ENCODE measurements at places on chromosomes 11 and 22.

GRCh38 chr11:5923794-5924193, 18.3 kb upstream of the OR56A3 start:
- no peak for DNase-seq

- DNase-seq, result no peak
Observed at GRCh38 chr11:10669258-10670033, 24.1 kb downstream of the IRAG1 start.

DNA sequence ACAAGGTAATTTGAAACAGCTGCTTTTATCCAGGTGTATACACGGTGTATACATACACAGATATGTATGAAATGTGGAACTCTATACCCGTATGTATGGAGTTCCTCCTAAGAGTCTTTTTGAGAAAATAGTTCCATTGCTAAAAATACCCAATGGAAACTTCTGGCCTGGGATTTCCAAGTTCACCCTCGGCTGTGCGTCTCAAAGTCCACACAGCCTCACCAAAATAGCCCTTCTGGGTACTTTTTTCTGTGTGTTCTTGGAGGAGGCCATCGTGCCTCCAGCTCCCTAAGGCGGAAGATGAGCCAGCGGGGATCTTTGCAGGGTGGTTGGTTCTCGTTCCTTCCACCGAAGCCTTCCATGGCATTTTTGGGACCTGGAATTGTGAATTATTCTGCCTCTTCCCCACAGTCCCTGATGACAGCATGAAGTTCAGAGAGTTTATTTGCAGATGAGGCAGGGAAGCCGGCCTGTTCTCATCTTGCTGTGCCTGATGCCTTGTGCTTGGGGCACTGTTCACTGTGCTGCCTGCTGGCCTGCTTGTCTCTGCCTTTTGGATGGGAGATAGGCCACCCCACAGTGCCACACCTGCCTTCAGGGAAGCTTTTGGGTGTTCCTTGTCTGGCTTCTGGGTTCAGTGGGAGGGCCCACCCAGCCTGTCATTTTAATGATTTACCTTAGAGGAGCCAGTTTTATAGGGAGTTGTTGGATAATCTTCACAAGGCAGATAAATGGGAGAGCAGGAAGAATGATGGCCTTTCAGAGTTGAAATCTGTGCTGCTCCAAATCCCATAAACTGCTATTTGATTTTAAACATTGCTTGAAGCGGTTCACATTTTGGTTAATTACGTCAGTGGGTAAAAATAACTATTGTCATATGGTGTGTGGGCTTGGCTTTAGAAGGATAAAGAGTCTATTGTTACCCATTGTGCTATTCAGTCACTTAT, 112.7 kb upstream of the OR4B1 start:
- DNase-seq, result no peak

- no peak for DNase-seq
Observed at GRCh38 chr11:33505093-33505492, 195.5 kb downstream of the C11orf91 start.

- no peak for DNase-seq
Observed at GRCh38 chr11:61694946-61695706, 14.9 kb downstream of the DAGLA start.

DNA sequence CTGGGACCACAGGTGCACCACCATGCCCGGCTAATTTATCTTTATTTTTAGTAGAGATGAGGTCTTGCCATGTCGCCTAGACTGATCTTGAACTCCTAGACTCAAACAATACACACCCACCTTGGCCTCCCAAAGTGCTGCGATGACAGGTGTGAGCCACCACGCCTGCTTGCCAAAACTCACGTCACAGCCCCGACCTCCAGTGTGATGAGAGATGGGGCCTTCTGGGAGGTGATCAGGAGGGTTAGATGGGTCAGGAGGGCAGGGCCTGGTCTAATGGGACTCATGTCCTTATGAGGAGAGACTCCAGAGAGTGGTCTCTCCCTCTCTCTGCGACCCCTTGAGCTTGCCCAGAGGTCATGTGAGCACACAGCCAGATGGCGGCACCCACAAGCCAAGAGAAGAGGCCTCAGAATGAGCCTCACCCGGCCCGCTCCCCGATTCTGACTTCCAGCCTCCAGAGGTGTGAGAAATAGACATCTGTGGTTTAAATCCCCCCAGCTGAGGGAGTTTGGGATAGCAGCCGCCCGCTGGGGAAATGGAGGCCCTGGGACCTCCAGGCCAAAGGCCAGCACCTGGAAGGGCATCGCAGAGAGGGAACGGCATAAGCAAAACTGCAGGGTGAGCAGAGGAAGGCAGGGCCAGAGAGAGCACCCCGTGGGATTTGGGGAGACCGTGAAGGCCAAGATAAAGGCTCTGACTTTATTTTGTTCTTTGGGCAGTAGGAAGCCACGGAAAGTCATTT, 24.1 kb upstream of the GAL start:
- no peak for DNase-seq

GRCh38 chr22:48071828-48072227, 1309.4 kb downstream of the TBC1D22A start:
- DNase-seq, result no peak

- DNase-seq, result no peak
Observed at GRCh38 chr11:95542868-95543551, 246.6 kb downstream of the FAM76B start.

DNA sequence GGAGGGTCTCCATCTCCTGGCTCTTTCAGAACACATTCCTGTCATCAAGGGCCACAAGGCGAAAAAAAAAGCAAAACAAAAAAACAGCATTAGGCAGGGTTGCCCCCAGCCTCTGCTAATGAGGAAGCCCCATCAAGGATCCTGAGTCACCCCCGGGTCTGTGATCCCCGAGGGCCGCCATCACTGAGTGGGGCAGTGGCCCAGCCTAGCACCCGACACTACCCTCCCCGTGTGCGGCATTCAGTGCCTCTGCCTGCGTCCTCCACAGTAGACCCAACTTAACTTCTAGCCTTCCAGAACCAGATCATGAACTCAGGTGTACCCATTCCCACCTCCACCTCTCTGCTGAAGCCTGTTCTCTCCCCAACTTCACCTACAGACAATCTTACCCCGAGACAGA, 6.6 kb upstream of the CDC42EP1 start:
- no peak for DNase-seq

GRCh38 chr11:67396259-67396581, 4.4 kb downstream of the RAD9A start:
- DNase-seq, result no peak

GRCh38 chr11:117480221-117480620, 152.6 kb downstream of the CEP164 start:
- no peak for DNase-seq

DNA sequence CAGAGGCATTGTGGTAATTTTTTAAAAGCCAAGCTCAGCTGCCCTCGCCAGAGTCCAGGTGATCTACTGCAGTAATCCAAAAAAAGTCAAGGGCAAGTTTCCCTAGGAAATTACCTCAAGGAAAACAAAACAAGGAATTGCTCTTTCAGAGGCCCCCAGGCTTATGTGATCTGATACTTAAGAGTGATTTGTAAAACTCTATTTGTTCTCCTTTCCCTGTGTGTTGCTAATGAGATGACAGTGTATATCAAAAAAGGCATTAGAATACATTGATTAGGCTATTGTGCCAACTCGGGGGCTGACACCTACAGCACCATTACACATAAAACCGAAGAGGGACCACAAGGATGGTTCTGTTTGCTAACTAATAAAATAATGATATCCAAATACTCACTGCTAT, 44.5 kb upstream of the CHRM4 start:
- DNase-seq, result no peak

Data from NCI-H1436 treated with DMSO at 0.1 percent for 48 hours (cell line).